ENCODE measurements at places on chromosomes 6 and 20.

GRCh38 chr6:23246896-23247295 is 677.5 kb downstream of the HDGFL1 start:
- no peak for DNase-seq

- no peak for DNase-seq
Observed at GRCh38 chr6:106180208-106180607, 94.1 kb downstream of the PRDM1 start.

DNA sequence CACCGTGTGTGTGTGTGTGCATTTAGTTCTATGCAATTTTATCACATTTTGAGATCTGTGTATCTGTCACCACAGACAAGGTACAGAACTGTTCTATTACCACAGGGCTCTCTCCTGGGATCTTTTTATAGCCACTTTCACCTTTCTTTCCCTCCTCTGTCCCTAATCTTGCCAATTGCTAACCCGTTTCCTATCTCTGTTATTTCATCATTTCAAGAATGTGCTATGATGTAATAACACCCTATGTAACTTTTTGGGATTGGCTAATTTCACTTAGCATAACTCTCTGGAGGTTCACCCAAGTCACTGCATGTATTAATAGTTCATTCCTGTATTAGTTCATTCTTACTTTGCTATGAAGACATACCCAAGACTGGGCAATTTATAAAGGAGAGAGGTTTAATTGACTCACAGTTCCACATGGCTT is 657.7 kb downstream of the QKI start:
- no peak for DNase-seq

GRCh38 chr20:5608104-5608441 is 142.1 kb upstream of the SHLD1 start:
- DNase-seq = peak; percentile 88

- no peak for DNase-seq
Observed at GRCh38 chr6:35128496-35128895, 12.6 kb downstream of the TCP11 start.

DNA sequence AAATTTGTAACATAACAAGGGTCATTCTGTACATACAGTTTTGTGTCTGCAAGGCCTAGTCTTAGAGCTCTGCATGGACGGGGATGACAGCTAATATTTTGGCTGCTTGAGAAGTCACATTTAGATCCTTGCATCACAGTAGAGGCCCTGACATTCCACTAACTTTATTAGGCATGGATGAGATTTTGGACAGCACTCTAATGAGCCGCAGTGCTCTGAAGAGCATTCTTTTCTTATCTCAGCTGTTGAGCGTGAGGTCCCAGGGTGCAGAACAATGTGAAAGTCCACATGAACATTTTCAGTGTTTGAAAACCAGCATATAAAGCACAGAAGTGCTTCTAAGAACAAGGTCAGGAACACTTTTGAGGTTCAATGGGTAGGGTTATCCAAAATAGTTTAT is 58.9 kb downstream of the IPCEF1 start:
- DNase-seq = no peak

DNA sequence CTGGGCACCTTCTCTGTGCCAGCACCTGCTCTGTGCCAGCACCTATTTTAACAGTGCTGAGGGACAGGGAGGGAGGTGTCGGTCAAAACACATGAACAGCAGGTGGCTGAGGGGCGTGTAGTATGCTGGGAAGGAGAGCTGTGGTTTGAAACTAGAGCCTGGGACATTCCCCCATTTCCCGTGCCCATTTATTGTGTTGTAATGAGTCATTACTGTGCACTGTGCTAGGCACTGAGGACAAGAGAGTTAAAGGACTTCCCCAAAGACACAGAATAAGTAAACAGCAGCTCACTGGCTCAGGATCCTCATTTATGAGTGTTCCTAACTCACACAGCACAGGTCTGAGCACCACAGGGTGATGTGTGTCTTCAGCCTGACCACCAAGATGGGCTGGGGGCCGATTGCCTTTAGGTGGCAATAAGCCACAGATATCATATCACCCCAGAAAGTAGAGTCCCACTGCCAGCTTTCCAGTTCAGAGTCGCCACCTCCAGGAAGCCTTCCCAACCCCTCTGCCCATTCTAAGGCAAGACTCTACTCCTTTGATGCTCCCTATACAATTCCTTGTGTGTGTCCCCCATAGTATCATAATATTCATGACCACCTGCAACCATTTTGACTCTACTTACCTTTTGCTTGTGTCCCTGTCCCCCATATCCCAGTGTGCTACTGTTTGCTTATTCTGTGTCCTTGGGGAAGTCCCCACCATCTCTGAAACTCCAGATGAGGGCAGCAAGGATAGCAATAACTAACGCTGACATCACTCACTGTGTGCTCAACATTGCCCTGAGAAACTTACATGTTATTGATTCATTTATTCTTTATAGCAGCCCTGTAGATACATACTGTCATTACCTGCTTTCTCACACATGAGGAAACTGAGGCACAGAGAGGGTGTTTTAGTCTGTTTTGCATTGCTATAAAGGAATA is 87.3 kb downstream of the TOX2 start:
- no peak for DNase-seq

- DNase-seq = no peak
Observed at GRCh38 chr6:29792123-29793035, 35.2 kb upstream of the HLA-G start.

DNA sequence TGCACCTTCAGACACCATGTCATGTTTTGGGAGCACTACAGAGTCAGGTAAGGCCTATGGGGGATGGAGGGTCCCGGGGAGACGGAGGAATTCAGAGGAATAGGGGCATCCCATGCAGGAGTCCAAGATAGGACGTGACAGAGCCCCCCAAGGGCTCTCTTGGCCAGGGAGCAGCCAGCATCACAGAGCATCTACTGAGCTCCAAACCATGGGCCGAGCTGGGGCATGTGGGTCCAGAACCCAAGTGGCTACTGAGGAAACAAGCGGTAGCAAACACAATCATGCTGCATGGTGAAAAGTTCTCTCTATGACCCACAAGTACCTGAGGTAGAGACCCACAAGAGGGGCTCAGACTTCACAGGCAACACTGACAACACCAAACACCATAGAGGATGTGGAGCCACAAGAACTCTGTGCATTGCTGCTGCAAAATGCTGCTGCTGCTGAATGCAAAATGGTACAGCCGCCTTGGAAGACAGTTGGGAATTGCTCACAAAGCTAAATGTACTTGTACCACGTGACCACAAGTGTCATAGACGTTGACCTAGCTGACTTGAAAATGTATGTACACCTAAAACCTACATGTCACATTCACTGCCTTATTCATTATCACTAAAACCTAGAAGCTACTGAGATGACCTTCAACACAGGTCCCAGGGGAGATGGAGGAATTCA is 33.4 kb upstream of the MAS1L start:
- DNase-seq = no peak

GRCh38 chr6:113120582-113121285 is 736.4 kb upstream of the MARCKS start:
- no peak for DNase-seq

DNA sequence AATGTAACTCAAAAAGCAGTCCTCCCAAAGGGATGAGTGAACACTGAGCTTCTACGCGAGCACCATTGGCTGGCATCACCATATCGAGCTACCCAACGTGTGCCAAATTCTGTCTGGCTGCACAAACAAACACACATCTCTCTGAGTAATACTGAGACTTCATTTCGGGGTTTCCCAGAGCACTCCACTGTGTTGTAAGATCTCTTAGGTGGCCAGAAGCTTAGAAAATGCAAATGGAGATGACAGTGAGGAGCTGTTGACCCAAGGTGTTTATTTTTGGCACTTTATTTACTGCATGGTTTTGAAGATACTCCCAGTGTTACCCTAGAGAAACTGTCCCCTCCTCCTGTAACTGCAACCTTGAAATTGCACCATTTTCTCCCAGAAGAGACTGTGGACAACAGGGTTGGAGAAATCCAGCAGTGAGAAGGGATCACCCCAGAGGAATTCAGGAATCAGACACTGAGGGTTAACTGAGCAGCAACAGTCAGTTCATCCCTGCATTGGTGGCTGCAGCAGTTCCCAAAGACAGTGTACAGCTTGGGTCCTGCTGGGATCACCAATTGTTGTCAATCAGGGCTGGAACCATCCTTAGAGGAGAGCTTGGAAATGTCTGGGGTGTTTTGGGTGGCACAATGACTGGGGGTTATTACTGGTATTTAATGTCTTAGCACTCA is 1.0 kb upstream of the RIPOR2 start:
- DNase-seq = no peak

DNA sequence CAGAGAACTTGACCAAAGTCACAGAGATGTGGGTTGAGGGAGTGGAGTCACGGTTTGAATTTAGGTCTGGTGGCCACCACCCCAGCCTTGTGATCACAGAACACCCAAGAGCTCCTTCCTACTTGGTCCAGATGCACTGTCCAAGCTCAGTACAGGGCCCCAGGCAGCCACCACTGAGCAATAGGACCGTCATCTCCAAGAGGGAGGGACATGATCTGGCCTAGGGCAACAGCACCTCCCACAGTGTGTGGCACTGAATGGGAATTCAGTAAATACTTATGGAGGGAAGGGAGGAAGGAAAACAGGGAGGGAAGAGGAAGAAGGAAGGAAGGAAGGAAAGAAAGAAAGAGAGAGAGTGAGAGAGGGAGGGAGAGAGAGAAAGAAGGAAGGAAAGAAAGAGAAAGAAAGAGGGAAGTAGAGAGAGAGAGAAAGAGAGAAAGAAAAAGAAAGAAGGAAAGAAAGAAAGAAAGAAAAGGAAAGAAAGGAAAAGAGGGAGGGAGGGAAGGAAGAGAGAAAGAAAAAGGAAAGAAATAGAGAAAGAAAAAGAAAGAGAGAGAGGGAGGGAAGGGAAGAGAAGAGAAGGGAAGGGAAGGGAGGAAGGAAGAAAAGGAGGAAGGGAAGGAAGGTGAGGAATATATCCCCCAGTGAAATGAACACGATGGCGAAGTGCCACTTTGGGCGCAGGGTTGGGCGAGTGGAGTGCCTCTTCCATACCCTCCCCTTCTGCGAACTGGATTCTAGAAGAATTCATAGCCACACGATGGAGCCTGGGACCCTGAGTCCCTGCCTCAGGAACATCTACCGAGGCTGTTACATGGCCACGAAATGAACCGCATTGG is 243.7 kb downstream of the TFAP2C start:
- DNase-seq = no peak

GRCh38 chr6:40286721-40287120 is 300.4 kb downstream of the LRFN2 start:
- DNase-seq = no peak

GRCh38 chr6:119160911-119161310 is 82.4 kb upstream of the FAM184A start:
- no peak for DNase-seq

DNA sequence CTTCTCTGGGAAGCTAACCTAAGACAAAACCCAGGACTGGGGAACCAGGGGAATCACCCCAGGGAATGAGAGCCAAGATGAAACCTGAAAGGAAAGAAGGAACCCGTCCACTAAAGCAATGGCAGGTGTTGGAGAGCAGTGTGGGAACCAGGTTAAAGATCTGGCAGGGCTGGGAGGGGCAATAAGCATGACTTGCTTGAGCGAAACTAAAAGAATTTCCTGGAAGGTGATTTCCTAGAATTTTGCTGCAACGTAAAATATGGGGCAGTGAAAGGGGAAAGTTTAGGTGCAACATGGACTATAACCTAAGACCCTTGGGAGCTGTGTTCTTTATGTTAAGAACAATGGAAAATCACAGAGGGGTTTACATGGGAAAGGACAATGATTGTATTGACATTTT is 126.2 kb upstream of the SSTR4 start:
- DNase-seq = no peak

GRCh38 chr6:106082735-106083398 is 3.3 kb upstream of the PRDM1 start:
- no peak for DNase-seq

DNA sequence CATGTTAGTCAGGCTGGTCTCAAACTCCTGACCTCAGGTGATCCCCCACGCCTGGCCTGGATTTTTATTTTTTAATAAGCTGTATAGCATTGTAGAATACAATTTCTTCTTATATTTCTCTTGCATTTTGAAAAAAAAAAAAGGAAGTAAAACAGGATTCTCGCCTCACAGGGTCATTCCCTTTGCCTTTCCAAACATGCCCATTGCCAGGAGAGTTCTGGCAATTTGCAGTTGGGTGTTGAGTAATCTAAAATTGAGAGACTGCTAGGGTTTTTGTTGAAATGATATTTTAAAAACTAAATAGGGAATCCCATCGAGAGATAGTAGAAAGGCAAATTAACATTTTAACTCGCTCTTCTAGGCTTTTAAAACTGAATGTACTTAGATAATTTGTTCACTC is 196.1 kb downstream of the JARID2 start:
- no peak for DNase-seq

DNA sequence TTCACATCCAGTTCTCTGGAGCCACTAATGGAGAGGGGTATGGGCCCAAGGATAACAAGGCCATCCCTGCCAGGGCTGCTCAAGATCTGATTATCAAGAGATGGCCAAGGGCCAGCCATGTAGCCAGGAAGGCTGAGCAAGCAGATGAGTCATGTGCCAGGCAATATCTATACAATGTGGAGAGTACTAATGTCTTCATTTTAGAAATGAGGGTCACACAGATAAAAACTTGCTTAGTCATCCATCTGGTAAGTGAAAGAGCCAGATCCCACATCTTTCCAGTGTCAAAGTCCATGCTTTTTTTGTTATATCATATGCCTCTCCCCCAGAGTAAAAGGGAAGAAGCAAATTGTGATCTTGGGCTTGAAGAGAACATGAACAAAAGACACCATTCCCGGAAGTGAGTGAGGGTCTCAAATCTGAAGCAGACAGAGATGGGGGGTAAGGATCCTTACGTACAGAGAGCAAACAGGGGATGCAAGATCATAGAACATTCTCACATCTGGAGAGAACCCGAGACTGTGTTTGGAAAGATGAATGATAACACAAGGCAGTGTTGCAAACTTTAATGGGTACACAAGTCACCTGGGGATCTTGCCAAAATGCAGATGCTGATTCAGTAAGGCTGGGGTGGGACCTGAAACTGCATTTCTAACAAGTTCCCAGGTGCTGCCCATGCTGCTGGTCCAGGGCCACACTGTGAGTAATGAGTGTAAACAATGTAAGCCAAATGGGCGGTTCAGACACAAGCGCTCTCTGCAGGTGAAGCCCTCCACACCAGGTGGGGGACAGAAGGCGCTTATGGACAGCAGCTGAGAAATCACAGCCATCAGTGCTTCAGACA is 20.0 kb upstream of the GSTA3 start:
- no peak for DNase-seq

GRCh38 chr20:4261333-4262284 is 246.3 kb upstream of the RNF24 start:
- no peak for DNase-seq

GRCh38 chr6:83633149-83633548 is 75.8 kb downstream of the SNAP91 start:
- DNase-seq = no peak

DNA sequence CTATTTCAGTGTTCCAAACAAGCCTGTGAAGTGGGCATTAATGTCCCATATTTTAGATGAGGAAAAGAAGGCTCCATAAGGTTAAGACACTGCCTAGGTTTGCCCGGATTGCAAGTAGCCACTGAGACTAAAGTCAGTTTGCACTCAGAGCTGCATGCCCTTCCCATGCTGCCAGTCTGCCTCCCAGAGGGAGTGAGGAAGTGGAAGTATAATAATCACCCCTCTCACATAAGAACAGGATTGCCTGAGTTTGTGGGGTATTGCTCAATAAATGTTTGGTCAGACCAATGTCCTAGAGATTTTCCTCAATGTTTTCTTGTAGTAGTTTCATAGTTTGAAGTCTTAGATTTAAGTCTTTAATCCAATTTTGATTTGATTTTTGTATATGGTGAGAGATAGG is 43.9 kb upstream of the CLIC5 start:
- no peak for DNase-seq

Measured in NCI-H2081 treated with DMSO at 0.1 percent for 48 hours (cell line).